Pancreas (tissue), 10 donors: ENCODE measurements at places on chromosomes 2 and 18.
A peak's percentile ranks its signal among the peaks of the same experiment; 100 is the strongest.

DNA sequence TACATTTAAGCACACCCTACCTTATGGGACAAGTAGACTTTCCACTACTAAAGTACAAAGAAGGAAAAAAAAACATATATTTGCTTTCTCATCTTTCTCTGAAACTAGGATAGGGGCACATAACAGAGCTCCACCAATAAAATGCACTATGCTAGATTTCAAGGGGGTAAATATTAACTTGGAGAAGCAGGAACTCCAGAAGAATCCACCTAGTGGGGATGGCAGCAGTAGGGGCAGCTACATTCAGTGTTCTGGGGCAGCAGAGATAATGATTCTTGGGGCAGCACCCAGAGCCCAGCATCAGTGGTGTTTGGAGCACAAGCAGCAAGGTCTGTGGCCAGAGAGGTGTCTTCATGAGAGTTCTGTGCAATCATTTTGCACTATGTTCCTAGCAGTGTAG is 64.7 kb downstream of the DTNB start:
- no peak for DNase-seq
- no peak overlapping the region for H3K4me3 ChIP-seq
- H3K36me3 ChIP-seq = no peaks in the 10 kb centered on the region
- no peaks in the 10 kb centered on the region for H3K27me3 ChIP-seq

- H3K4me3 ChIP-seq = no peak overlapping the region
- no peaks in the 10 kb centered on the region for H3K4me1 ChIP-seq
- DNase-seq = no peak
- no peaks in the 10 kb centered on the region for H3K27me3 ChIP-seq
- no peaks in the 10 kb centered on the region for H3K36me3 ChIP-seq
- H3K27ac ChIP-seq = no peak overlapping the region
These were observed 168.3 kb upstream of the VRK2 start for GRCh38 chr2:57878171-57878865.

DNA sequence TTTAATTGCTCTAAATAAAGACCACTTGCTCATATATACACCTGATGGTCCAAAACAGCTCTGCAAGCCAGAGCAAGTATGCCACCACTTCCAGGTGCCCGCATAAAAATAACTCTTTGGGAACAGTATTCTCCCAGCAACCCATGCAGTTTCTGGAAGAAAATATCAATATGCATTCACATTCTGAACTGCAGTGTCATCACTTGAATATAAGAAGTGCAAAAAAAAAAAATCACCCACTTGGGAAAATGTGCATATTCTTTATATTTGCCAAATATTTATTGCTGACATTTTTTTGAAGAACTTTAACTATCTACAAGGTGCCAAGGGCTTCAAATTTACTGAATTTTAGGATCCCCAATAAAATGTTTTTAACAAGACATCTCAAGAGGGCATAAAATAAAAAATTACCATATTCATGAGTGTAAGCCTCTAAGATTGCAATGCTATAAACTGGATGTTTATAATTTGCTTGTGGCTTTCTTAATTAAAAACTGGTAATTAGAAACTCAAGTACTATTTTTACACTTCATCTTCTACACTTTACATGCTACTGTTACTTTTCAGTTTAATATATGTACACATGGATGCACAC is 360.6 kb upstream of the HNRNPA3 start:
- H3K4me1 ChIP-seq = no peaks in the 10 kb centered on the region
- no peak overlapping the region for H3K27ac ChIP-seq
- no peaks in the 10 kb centered on the region for H3K27me3 ChIP-seq
- DNase-seq = no peak
- H3K36me3 ChIP-seq = no peaks in the 10 kb centered on the region
- no peak overlapping the region for H3K4me3 ChIP-seq

DNA sequence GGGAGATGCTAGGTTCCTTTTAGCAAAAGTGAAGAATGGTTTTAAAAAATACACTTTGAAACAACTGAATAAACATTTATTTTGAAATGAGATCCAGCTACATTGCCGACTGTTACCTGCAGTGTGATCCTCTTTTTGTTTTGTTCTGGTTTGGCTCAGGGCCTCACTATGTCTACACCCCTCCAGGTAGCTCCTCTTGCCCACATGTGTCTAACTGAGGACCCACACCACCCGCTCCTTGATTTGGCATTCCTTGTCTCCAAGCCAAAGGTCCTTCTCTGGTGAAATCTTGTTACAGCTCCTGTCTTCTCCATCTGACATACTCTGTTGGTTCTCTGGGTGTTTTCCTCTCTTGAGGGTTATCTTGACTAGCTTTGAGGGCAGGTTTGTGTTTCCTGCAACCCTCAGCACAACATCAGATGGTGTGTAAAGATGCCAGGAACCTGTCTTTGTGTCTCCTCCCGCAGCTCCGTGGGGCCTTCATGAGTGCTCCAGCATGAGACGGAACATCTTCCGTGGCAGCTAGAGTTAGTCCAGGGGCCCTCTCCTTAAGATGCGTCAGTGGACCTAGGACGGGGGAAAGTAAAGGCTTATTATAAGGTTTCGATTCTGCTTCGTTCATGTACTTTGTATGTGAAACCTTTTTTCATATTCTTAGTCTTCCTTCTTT is 32.1 kb downstream of the MAP4K4 start:
- H3K4me3 ChIP-seq = no peak overlapping the region
- DNase-seq = no peak
- no peaks in the 10 kb centered on the region for H3K27me3 ChIP-seq
- H3K36me3 ChIP-seq = no peaks in the 10 kb centered on the region
- no peak overlapping the region for H3K27ac ChIP-seq
- H3K4me1 ChIP-seq = no peaks in the 10 kb centered on the region

- no peak overlapping the region for H3K4me3 ChIP-seq
- H3K27ac ChIP-seq = no peak overlapping the region
- H3K36me3 ChIP-seq = no peaks in the 10 kb centered on the region
- DNase-seq = no peak
- peaks cover 7% of the 10 kb centered on the region for H3K4me1 ChIP-seq
- H3K27me3 ChIP-seq = no peaks in the 10 kb centered on the region
These were observed 83.4 kb downstream of the AAK1 start for GRCh38 chr2:69560147-69560482.

DNA sequence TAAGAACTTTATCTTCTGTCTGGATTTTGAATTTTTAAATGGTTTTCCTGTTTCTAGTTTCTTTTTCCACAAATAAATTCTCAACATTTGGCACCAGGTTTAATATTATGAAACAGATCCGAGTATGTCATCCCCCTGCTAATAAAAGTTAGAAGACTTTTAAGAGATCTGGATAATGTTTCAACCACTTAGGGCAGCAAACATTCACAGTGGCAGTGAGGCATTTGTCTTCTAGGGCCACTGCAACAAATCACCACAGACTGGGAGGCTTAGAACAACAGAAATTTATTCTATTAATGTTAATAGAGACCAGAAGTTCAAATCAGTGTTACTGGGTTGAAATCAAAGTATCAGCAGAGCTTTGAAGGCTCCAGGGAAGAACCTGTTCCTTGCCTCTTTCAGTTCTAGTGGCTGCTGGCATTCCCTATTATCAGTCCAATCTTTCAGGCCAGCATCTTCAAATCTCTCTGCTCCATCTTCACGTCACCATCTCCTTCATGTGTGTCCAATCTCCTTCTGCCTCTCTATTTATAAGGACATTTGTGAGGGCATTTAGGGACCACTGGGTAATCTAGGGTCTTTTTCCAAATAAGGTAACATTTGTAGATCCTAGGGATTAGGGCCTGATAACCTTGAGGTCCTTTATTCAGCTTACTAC is 23.4 kb downstream of the ACSL3 start:
- H3K36me3 ChIP-seq = no peaks in the 10 kb centered on the region

DNA sequence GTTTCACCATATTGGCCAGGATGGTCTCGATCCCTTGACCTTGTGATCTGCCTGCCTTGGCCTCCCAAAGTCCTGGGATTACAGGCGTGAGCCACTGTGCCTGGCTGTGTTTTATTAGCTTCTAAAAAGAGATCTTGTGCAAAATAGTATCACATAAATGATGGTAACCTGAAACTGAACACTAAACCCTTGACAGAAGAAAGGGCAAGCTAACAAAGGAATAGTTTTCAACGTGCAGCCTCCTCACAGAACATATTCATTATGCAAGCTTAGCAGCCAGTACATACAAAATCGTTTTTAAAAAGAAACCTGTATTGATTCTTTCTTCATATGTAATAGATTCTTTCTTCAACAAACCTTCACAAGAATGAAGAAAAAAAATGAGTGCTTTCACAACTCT is 20.6 kb downstream of the CHN1 start:
- H3K27ac ChIP-seq = no peak overlapping the region
- no peaks in the 10 kb centered on the region for H3K4me1 ChIP-seq
- no peaks in the 10 kb centered on the region for H3K27me3 ChIP-seq
- H3K36me3 ChIP-seq = no peaks in the 10 kb centered on the region
- H3K4me3 ChIP-seq = no peak overlapping the region
- DNase-seq = no peak

GRCh38 chr2:7419814-7420311 is 502.7 kb downstream of the RNF144A start:
- H3K36me3 ChIP-seq = no peaks in the 10 kb centered on the region
- no peak for DNase-seq
- H3K27me3 ChIP-seq = no peaks in the 10 kb centered on the region
- no peak overlapping the region for H3K4me3 ChIP-seq
- peaks cover 12% of the 10 kb centered on the region for H3K4me1 ChIP-seq

DNA sequence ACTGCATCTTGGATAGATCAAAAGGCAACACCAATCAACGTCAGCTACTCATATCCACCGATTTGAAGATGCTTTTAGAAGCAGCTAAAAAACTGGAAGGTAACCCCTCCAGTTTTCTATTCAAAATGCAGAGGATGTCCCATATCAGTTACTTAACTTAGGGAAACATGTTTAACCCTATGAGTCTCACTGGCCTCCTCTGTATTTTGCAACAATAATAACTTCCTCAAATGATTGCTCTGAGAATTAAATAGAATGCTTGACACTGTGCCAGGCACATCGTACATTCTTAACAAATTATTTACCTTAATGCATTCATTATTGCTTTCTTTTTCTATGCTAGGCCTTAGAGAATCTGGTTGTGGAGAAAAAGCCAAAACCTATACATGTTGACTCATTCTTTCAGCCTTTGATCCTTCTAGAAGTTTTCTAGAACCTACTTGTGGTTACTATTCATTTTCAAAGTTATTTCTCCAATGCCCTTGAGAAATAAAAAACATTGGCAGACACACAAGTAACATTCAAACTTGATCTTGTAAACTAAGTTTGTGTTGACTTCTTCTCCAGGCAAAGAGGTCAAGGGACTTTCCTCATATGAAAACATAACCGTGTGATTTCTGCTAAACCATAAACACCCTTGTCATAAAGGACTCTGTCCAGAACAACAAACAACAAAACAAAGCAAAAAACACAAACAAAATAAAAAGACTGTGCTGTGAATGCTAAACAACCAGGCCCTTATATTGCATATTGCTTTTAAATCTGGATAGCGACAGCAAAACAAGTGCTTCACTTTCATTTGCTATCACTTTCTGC is 4.6 kb downstream of the DOCK10 start:
- H3K4me1 ChIP-seq = no peaks in the 10 kb centered on the region
- H3K36me3 ChIP-seq = no peaks in the 10 kb centered on the region
- peaks cover 3% of the 10 kb centered on the region for H3K27me3 ChIP-seq
- no peak for DNase-seq

GRCh38 chr2:133673305-133673905 is 105.1 kb upstream of the NCKAP5 start:
- peaks cover 6% of the 10 kb centered on the region for H3K4me1 ChIP-seq
- DNase-seq = no peak
- no peaks in the 10 kb centered on the region for H3K36me3 ChIP-seq
- no peak overlapping the region for H3K27ac ChIP-seq

DNA sequence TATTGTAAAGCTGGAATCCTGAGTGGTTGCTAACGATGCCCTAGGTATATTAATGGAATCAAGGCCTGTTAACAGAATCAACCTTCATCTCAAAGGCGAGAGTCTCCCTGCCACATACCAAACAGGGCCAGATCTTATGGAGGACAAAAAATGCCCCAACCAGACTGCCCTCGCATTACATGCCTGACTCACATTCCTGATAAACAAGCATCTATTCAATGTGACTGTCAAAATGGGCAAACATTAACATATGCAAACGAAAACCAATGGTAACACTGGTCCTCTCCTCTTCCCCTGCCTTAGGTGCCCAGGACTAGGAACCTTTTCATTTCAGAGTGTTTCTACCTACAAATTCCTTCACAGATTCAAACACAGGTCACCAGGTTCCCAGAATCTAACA is 83.4 kb downstream of the COL6A3 start:
- no peaks in the 10 kb centered on the region for H3K27me3 ChIP-seq
- H3K4me1 ChIP-seq = no peaks in the 10 kb centered on the region
- no peak for DNase-seq
- no peaks in the 10 kb centered on the region for H3K36me3 ChIP-seq
- H3K4me3 ChIP-seq = no peak overlapping the region

GRCh38 chr2:161136696-161137324 is 23.4 kb upstream of the TANK start:
- no peaks in the 10 kb centered on the region for H3K4me1 ChIP-seq
- peak overlapping the region; percentile 69 for H3K27ac ChIP-seq
- H3K36me3 ChIP-seq = no peaks in the 10 kb centered on the region
- peak overlapping the region; percentile 11 for H3K4me3 ChIP-seq
- DNase-seq = no peak

DNA sequence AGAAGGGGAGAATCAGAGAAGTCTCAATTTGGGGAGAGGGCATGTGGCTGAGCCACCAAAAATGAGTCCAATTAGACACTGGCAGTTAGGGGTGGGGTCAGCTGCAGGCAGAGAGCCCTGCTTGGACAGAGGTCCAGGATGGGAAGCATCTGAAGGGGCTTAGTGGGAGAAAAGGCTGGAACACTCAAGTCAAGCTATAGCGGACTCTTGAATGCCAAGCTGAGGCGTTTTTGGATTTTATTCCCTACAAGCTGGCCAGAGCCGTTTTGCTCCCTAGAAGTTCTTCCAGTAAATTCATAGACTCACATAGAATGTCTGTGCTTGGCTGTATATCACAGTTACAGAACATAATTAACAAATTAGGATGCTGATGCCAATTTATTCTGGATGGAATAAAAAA is 172.8 kb downstream of the ACOXL start:
- H3K36me3 ChIP-seq = no peaks in the 10 kb centered on the region
- no peak for DNase-seq
- no peaks in the 10 kb centered on the region for H3K4me1 ChIP-seq
- H3K4me3 ChIP-seq = no peak overlapping the region
- H3K27ac ChIP-seq = no peak overlapping the region
